ENCODE measurements at places on chromosomes 6 and 20.

DNA sequence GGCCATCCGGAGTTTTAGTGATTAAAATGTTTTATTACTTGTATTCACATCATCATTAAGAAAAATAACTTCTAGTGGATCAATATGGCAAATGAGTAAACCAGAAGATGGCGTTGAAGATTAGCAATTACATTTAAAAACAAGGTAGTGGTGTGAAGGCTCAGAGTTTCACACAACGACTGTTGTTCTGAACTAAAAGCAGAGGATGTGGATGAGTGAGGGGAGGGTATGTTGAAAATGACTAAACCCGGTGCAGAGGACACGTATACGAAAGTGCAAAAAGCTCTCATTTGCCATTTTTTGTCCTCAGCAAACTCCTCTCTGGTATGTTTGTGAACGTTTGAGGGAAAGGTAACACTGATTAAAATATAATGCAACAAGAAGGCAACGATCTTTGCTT lies 1.9 kb upstream of the IRF4 start:
- peak; percentile 54 for DNase-seq

- DNase-seq = no peak
These were observed 67.6 kb downstream of the B3GAT2 start for GRCh38 chr6:70889270-70889669.

DNA sequence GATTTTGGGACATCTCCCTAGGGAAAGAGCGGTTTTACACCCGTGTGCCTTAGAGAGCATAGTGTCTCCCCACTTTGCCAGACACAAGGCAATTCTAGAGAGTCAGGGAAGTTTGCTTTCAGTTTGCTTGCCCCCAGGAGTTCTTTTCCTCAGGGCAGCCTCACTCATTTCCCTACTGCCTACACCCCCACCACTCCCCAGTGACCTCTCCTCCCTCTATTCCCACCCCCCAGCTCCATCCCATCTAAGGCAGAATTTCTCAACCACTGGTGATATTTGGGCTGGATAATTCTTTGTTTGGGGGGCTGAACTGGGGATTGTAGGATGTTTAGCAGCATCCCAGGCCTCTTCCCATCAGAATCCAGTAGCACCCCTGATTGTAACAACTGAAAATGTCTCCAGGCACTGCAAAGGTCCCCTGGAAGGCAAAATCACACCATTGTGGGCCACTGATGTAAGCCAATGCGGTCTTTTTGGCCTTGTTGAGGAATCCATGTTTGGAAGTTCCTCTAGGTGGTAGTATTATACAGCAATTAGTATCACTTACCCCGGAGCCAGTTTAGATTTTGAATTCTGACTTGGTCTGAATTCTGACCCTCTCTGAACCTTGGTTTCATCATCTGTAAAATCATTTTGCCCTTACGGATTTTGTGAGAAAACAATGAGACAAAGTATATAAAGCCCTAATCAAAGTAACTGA lies 1.3 kb downstream of the EPPIN start:
- DNase-seq = no peak

DNA sequence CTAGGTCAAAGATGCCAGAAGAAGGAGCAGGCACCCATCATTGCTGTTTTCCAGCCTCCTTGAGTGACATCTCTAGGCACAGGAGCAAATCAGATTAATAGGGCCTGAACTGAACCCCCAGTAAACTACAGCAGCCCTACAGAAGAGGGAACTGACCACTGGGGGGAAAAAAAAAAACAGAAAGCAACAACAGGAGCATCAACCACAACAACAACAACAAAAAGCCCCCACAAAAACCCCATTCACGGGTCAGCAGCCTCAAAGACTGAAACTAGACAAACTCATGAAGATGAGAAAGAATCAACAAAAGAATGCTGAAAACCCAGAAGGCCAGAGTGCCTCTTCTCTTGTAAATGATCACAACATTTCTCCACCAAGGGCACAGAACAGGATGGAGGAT lies 537.4 kb upstream of the BTBD3 start:
- no peak for DNase-seq

DNA sequence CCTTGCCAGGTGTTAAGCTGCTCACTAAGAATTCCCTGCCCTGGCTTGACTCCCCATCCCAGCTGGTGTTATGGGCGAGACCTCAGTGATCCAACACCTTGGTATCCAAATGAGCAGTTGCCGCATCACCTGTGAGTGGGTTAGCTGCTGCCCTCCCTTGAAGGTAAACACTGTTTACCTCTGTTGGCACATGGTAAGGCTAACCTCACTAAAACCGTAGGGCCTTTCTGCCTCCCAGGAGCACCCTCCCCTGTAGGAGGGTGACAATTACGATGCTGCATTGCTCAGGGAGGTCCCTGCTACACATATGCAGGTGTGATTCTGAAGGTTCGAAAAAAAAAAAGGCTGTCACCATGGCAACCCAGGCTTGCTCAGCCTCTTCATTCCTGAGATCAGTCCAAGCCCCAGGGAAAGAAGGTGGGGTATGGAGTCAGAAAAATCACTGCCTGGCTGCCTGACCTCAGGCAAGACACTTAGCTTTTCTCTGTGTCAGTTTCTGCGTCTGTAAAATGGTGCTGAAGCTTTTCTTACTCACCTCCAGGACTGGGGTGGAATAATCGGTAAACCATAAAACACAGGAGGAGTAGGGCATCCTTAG lies 19.5 kb downstream of the PNPLA1 start:
- DNase-seq = no peak

DNA sequence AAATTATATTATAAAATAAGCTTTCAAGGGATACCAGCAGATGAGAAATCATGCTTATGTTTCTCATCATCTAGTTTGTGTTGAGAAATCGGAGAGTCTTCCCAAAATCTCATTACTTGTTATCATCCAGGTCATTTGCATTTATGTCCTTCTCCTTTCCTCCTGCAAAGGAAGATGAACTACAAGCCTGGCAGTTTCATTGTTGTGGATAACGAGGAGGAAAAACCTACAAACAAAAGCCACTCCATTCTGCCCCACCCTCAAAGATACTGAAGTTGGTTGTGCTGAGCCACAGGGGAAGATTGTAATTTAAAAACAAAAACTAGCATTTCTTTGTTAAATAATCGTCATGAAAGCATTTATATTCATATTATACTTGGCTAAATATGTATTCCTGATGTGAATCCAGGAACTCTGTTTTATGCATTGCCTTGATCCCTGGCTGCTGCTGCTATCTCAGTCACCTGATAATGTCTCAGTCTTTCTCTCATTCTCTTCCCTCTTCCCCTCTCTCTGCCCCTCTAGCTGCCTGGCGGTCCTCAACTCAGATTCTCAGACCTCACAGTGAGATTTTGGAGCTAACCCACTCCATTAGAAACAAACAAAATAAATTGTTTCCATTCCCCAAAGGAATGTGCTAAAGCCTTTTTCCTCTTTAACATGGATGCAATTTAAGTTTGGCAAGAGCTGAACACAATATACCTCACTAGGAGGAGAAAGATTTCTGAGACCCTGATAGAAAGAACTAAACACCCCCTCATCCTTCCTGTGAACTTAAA lies 185.3 kb downstream of the ADAT2 start:
- no peak for DNase-seq

DNA sequence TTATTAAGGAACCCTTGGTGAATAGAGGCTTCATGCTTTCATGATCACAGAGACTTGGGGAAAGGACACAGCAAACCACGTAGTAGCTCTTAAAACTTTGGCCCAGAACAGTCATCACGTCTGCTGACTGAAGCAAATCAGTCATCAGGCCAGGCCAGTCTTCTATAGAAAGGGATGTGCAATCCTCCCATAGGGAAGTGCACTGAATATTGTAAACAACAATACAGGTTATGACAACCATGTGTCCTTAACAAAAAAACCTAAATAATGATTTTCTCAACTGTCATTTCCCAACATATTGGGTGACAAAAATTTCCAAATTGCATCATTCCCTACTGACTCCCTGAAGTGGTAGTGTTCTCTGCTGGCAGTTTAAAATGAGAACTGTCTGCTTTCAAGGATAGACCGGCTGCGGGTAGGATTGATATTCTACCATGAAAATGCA lies 388.2 kb upstream of the CITED2 start:
- no peak for DNase-seq

- DNase-seq = no peak
These were observed 46.7 kb downstream of the MARCKS start for GRCh38 chr6:113903666-113904330.

GRCh38 chr6:53486679-53487078 lies 58.2 kb downstream of the GCLC start:
- no peak for DNase-seq

- no peak for DNase-seq
These were observed 16.9 kb upstream of the MTG2 start for GRCh38 chr20:62165762-62166399.

- no peak for DNase-seq
These were observed 815.5 kb upstream of the SLC35B3 start for GRCh38 chr6:9250852-9251251.

- no peak for DNase-seq
These were observed 59.3 kb upstream of the ZNF217 start for GRCh38 chr20:53652859-53653517.

GRCh38 chr6:74409447-74409846 lies 713.4 kb downstream of the CD109 start:
- DNase-seq = no peak

GRCh38 chr6:53680489-53680888 lies 14.9 kb upstream of the KLHL31 start:
- no peak for DNase-seq

DNA sequence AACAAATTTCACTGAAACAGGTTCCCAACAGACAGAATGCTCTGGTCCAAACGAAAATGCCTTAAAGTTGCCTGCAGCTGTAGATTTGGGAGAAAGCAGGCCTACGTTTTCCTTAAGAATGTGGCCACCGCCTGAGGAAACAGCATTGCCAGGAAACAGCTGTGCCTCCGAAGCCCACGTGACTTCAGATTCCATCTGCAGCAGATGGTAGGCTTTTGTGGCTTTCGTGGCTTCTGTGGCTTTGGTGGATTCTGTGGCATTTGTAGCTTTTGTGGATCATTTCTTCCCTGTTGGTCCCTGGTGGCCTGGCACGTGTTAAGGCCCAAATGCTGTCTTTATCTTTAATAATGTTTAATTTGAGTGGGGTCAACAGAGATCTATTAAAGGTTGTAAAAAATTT lies 222.9 kb downstream of the TTLL2 start:
- DNase-seq = no peak

- DNase-seq = no peak
These were observed 20.4 kb upstream of the BMP2 start for GRCh38 chr20:6746901-6747609.

- DNase-seq = no peak
These were observed 739 bp downstream of the B3GAT2 start for GRCh38 chr6:70956191-70956450.

- DNase-seq = no peak
These were observed 218.3 kb upstream of the DTNBP1 start for GRCh38 chr6:15881150-15881549.

DNA sequence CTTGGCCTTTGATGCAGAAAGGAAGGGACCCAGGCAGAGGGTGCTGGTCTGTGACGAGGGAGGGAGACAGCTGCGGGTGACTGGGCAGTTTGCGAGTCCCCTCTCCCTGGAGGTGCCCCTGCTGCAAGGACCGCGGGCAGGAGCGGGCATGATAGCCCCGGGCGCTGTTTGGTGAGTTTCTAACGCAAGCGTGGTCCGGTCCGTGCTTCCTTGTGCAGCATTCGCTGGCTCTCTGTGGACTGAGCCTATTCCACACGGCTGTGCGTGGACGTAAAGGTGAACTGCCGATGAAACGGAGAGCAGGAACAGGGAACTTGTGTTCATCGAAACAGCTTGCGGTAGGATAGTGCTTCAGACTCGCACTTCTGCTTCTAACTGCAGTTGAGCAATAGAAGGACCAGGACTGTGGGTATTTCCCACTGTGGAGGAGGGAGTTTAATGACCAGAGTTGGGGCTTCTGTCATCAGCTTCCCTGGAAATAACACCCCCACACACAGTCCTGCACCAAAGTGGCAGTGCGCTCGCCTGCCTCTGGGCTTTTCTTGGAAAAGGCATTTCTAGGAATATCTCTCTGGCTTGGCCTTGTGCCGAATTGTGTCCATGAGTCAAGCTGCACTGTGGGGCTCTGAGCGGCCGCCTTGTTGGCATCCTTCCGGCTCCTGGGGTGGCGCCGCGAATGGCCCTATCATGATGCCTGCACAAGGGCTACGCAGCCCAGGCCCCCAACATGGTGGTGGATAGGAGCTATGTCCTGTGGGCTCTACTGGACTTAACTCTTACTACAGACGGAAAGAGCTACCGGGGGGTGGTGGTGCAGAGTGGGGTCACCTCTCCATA lies 48.9 kb downstream of the DUSP22 start:
- DNase-seq = no peak

DNA sequence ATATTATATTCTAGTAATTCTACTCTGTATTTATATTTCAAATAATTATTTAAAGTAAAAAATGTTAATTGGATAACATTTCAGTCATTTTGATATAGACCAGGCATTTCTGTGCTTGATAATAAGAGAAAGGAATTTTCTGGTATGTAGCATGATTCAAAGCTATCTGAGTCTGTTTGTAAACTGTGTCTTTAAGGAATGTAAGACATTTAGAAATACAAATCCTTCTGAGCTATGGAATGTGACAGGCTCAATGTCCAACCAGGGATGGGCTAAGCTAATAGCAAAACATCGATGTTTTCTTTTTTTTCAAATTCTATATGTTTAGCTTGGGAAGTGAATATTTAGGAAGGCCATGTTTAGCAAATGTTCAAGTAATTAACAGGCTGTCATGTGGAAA lies 41.5 kb upstream of the FAM83B start:
- no peak for DNase-seq

DNA sequence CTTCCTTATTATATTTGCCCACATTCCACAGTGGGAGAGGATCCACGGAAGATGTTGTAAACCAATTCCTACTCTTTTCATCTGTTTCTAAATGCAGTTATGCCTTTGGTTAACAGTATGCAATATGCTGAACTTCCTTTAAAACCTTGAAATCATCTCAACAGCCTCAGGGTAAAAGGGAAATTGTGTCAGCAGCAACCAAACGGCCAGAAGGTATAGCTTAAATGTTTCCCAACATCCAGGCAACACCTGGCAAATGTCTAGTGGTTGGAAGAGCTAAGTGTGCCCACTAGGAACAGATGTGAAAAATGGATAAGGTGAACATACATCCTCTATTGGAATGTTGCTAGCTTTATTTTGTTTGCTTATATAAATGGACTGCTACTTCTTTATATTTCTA lies 164.8 kb downstream of the FAXC start:
- DNase-seq = no peak

Data from activated CD4-positive, alpha-beta memory T cell treated with anti-CD3 and anti-CD28 coated beads, Interleukin-2, amount 10 ng/mL, durations not matched to agents 7 days and 5 days (primary cell).